ENCODE measurements at places on chromosomes 1 and 21.

GRCh38 chr21:45892156-45892915 is 89.2 kb upstream of the COL6A1 start:
- no peak for DNase-seq

DNA sequence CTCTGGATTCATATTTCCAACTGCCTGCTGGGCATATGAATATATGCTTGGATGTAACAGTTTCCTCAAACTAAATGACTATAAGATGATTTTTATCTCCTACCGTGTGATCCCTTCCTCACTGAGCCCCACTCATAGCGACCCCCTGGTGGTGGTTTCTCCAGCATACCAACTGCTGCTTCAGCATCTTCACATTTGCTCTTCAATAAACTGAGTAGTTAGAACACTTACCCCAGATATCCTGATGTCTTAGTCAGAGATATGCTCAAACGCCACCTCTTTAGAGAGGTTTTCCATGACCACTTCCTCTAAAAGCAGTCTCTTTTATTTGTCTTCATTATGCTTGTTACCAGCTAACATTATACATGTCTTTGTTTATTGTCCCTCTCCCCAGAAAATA is 10.2 kb upstream of the HNRNPR start:
- DNase-seq: no peak

GRCh38 chr21:33543505-33544129 is 779 bp downstream of the SON start:
- no peak for DNase-seq

GRCh38 chr1:114428083-114428754 is 82.8 kb downstream of the TRIM33 start:
- no peak for DNase-seq

DNA sequence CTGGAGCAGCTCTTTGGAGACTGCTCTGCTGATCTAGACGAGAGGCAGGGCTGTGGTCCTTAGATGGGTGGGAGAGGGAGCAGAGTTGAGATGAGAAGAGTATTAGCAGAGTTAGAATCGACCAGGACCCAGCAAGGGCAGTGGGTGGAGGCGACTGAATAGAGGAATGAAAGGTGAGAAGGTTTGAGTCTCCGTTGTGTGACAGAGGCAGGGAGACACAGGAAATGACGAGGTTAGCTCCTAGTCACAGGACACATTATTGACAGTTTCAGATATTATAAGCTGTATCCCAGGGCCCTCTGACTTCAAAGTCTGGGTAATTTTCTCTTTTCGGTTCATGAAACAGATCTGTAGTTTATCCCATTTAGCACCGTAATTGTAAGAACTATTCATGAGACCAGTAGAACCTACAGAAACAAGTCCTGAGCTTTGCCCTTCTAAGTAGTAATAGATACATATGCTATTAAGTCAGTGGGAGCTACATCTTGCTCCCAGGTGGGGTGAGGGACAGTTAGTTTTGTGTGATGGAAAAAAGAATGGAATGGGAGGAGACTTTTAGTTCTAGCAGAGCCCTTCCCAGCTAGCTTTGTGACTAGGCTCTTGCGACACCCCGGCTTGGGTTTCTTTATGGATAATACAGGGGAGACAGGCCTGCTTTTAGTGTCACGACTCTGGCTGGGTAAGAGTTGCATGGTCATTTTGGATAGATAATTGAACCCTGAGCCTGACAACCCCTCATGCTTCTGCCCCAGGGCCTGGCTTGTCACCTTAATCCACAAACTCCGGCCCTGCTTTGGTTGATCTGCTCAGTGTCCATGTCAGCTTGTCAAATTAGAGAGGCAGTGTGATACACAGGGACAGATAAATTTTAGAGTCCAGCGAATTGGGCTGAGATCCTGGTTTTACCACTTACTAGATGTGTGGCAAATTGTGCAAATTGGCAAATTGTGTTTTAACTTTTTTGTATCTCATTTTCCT is 70.2 kb downstream of the UCK2 start:
- no peak for DNase-seq

Measured in esophagus squamous epithelium (tissue), 5 donors.